ENCODE measurements at places on chromosomes 11 and 22.

GRCh38 chr22:23123804-23124254 is 18.0 kb downstream of the RSPH14 start:
- DNase-seq, result no peak

DNA sequence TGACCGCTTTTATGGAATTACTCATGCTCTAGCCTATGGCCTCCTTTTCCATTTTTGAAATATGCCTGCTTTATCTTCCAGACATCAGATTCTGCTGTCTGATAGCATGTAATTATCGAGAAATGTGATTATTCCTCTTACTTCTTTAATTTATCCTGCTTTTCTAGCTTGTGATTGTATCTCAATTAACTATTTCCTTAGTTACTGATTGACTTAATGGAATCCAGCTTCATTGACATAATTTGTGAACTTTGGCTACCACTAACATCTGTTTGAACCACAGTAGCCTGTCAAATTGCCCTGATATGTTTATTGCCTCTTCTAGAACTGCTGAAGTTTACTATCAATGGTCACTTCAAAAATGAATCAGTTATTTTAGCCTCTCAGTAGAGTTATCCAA is 25.5 kb upstream of the PDE3B start:
- no peak for DNase-seq

- no peak for DNase-seq
Observed at GRCh38 chr11:78533399-78533798, 41.3 kb downstream of the NARS2 start.

DNA sequence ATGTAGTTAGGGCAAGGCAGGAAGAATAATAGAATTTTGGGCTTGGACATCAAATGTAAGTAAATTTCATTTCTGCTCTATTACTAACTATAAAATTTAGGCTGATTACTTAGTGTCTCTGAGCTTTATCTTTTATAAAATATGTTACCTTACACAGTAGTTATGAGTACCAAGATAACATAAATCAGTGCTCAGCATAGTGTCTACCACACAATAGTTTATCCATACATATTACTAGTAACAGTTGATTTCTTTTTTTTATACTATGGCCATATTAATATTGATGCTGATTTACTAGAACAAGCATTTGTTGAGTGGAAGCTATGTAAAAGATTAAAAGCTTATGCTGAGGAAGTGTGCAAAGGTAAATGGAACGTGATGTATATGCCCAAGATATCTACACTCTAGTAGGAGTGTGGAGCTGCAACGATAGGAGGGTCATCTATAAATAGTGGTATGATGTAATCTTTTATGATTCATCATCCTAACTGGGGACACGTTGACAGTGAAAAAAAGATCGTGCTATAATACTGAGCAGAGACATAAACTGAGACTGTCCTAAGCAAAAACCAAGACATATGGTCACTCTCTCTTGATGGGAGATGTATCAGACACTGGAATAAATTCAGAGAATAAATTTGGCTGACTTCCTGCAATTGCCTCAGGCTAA is 8.7 kb upstream of the SLC5A12 start:
- no peak for DNase-seq

DNA sequence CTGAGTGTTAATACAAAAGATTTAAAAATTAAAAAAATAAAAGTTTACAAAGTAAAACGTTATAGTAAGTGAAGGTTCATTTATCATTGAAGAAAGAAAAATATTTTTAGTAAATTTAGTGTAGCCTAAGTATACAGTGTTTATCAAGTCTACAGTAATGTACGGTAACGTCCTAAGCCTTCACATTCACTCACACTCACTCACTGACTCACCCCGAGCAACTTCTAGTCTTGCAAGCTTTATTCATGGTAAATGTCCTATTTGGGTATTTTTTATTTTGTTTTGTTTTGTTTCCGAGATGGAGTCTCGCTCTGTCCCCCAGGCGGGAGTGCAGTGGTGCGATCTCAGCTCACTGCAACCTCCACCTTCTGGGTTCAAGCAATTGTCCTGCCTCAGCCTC is 8.8 kb downstream of the CASTOR1 start:
- DNase-seq, result no peak

DNA sequence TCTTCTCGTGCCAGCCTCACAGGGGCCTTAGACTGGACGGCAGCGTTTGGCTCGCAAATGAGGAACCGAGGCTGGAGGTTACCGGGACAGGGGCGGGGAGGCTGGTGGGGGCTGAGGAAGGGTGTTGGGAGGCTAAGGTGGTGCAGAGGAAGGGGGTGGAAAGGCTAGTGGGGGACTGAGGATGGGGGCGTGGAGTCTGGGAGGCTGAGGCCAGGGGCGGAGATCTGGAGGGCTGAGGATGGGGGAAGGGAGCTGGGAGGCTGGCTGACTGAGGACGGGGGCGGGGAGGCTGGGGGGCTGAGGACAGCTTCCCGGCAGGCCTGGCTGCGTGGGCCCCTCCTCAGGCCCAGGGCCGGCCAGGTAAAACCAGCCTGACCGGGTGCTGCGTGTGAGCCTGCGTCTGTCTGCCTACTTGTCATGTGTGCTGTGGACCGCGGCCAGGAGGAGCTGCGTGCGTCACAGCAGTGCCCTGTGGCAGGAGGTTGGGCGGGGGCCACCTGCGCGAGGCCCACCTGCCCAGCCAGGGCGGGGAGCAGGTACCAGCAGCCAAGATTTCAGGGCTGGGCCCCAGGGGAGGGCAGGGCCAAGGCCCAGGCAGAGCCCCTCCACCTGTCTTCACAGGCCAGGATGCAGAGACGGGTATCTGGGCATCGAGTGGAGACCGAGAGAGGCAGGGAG is 9.4 kb upstream of the PIM3 start:
- no peak for DNase-seq
